ENCODE measurements at places on chromosomes 12 and 14. TPM values are rescaled to one million over a fixed set of nuclear protein-coding genes. Genes with fewer than 3 reads are reported as not detected.

TSHR gene
- 0.25 TPM for total RNA-seq

CPNE8 gene
- 36.1 TPM for total RNA-seq

C12orf54 gene
- not detected for total RNA-seq

GLS2 gene
- total RNA-seq: 4.2 TPM

VDR gene
- total RNA-seq: not detected

DACT1 gene
- total RNA-seq: 133 TPM

ALG10B gene
- total RNA-seq: 11.8 TPM

CKAP4 gene
- 21.6 TPM for total RNA-seq

NAA25 gene
- 31.0 TPM for total RNA-seq

CCDC197 gene
- total RNA-seq: not detected

CALM1 gene
- total RNA-seq: 848 TPM

INHBC gene
- total RNA-seq: not detected

CFAP251 gene
- total RNA-seq: 3.0 TPM

PUS1 gene
- total RNA-seq: 3.9 TPM

CD27 gene
- 0.25 TPM for total RNA-seq

PMEL gene
- total RNA-seq: 0.49 TPM

Measured in temporal lobe (tissue), 4 donors.